Stimulated activated CD4-positive, alpha-beta T cell treated with anti-CD3 and anti-CD28 coated beads, Interleukin-15, amount 100 ng/mL, for 1 hour (primary cell): ENCODE measurements at places on chromosomes 12 and 14.

DNA sequence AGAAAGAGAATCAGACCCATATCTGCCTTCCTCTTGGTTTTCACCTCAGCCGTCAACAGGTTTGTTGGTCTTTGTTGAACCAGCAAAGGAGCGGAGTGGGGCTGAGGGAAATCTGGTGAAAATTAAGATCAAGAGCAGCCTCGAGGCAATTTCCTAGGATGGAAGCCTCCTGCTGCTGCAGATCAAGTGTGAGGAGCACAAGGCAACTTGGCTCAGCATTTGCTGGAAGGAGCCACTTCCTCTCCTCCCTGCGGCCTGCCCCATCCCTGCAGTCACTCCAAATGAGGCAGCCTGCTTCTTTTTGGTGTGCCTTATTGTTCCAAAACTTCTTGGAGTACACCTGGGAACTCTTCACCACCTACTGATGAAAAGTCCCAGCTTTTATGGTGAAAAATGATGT, 4.9 kb downstream of the TC2N start:
- no peak for DNase-seq

GRCh38 chr12:65728848-65729793, 95.2 kb upstream of the HMGA2 start:
- no peak for DNase-seq

GRCh38 chr12:104436790-104437189, 20.0 kb upstream of the CHST11 start:
- DNase-seq, result no peak

DNA sequence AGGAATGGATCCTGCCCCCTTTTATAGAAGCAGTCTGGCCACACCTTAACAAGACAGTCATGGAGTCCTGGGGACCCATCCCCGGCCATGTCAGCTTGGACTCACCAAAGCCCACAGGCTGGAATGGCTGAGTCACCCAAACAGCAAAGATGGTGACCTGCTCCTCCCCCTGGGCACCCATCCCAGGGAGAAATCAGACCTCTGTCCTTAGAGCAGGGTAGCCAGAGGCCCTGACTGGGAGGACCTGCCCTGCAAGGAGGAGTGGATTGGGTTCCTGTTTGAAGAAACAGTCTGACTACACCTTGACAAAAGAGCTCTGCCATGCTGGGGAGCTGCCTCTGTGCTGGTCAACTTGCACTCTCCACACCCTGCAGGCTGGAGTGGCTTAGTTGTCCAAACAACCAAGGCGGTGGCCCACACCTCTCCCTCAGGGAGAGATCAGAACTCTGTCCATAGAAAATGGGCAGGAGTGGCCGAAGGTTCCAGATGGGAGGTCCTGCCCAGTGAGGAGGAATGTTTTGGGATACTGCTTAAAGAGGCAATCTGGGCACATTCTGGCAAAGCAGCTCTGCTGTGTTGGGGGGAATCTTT, 16.6 kb downstream of the MGP start:
- DNase-seq, result no peak

GRCh38 chr12:54404061-54405004, 14.7 kb downstream of the ITGA5 start:
- peak; percentile 40 for DNase-seq

- DNase-seq, result no peak
Measured at GRCh38 chr12:112964067-112964670, 14.2 kb upstream of the OAS2 start.

DNA sequence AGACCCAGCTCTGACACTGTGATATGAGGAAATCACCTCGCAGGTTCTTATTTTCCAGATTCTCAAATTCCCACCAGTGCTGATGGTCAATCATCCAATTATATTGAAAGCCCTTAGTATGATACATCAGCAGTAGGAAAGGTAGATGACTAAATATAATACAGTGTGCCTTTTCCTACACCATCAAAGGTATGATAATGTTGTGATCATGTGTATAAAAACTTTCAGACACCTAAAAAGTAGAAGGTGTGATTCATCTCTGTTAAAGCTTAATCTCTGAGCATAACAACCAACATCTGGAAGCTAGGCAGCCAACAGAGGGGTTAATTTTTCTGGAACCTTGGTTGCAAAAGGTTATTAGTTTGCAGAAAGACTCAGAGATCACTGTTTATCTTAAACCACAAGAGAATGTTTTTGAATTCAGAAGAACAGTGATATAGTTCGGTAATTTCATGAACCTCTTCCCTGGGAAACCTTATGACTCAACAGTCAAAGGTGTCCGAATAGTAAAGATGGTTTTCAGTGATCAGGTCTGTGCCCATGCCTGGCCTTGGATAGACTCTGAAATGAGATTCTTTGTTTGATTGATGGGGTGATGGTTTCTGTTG, 122.5 kb downstream of the ETV6 start:
- DNase-seq, result no peak

DNA sequence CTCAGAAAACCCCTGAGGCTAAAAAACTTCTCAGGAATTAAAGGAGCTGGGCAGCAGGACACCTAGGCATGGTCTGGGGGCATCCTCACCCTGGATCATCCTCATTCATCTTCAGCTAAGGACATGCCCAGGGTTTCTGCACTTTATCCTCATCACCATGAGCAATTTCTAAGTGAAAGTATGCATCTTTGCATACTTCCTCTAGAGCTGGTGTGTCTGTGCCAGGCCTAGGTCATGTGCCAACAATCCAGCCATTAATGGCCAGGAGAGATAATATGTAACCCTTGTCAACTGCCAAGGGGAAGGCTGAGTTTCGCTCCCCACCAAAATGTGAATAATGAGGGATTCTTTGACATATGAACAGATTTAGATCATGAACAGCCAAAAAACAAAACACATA, 160.5 kb downstream of the KITLG start:
- DNase-seq, result no peak

GRCh38 chr14:73729556-73730265, 15.5 kb upstream of the PNMA1 start:
- no peak for DNase-seq

- DNase-seq, result no peak
Measured at GRCh38 chr12:98635657-98636323, 8.8 kb downstream of the IKBIP start.

DNA sequence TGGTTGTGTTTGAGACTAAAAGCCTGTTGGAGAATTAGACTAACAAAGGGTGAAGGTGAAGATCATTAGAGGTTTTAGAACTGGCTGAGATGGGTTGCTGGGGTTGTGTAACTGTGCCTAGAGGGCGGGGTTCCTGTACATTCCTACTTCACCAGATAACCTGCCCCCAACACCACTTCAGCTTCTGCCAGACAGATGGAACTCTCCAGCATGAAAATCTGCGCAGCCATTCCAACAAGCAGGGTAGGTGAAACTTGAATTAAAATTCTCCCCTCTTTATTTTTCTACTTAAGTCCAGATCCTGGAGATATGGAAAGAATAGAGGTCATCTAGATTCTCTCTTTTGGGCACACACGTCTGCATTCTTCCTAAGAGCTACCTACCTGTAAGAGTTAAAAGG, 6.0 kb downstream of the FOXG1 start:
- no peak for DNase-seq

- DNase-seq, result no peak
Measured at GRCh38 chr12:80939231-80939950, 1.7 kb upstream of the LIN7A start.

- peak; percentile 27 for DNase-seq
Measured at GRCh38 chr14:106141242-106142220, 615.1 kb downstream of the TMEM121 start.

GRCh38 chr12:41013881-41014642, 174.1 kb upstream of the PDZRN4 start:
- DNase-seq, result no peak

- DNase-seq, result no peak
Measured at GRCh38 chr12:124564971-124565491, 2.4 kb downstream of the NCOR2 start.

DNA sequence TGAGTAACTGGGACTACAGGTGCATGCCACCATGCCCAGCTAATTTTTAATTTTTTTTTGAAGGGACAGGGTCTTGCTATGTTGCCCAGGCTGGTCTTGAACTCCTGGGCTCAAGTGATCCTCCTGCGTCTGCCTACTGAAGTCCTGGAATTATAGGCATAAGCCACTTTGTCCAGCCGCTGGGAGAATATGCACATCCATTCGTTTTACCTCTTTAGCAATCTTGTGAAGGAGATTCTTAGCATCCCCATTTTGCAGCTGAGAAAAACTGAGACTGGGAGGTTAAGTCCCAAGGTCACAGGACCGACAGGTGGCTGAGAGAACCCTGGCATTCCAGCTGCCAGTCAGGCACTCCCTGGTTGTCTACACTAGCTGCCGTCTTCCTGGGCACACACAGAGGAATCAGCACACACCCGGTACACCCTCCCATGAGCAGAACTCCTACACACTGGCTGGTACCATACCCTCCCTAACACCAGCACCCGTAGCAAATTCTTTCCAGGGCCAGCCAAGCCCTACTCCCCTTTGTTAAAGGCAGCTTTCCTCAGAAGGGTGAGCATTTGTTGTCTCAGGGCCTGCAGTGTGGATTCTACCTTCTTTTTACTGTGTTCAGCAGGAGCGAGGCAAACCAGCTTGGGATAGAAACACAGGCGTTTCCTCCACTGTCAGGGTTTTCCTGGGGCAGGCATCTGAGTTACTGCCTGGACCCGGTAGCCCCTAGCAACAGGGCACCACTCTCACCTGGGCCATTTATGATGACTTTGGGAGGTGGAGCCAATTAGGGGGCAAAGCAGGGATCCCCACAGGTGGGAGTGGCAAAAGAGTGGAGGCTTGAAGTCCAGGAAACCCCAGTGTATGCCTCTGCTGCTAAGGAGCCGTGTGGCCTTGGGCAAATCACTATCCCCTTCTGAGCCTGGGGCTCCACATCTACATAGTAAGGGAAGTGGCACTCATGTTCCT, 70.2 kb downstream of the IRF2BPL start:
- no peak for DNase-seq

GRCh38 chr12:125687820-125688219, 622.6 kb downstream of the AACS start:
- DNase-seq, result no peak

GRCh38 chr14:37816135-37816534, 220.7 kb downstream of the TTC6 start:
- no peak for DNase-seq

GRCh38 chr14:87833026-87833425, 160.0 kb downstream of the GALC start:
- DNase-seq, result no peak

GRCh38 chr12:68611094-68611805, 551 bp downstream of the RAP1B start:
- DNase-seq, result peak; percentile 8

DNA sequence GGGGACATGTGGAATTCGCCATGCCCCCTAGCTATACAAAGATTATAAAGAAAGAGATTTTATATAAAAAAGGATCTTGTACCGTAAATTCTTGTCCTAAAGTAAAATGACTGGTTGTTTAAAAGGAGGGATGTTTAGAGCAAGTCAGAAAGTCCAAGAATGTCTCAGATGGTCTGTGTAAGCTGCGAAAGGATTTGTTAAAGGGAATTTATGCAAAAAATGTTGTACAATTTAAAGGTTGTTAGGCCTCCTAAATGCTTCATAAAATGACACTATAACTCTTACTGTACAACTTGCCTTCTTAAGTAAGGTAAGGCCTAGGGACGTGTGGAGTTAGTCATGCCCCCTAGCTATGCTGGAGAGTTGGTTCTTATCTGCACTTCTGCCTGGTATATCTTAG, 237.6 kb downstream of the KCNH5 start:
- DNase-seq, result no peak

DNA sequence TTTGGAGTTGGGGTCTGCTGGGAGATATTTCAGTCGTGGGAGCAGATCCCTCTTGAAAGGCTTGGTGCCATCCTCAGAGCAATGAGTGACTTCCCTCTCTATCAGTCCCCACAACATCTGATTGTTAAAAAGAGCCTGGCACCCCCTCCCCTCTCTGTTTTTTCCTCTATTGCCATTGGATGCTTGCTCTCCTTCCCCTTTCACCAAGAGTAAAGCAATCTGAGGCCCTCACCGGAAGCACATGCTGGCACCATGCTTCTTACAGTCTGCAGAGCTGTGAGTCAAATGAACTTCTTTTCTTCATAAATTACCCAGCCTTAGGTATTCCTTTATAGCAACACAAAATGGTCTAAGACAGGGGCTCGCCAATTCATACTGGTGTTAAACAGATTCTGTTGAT, 99.1 kb upstream of the CCND2 start:
- no peak for DNase-seq

- DNase-seq, result no peak
Measured at GRCh38 chr12:122403115-122403770, 19.2 kb downstream of the CLIP1 start.

- no peak for DNase-seq
Measured at GRCh38 chr12:126989532-126989931, 1277.4 kb upstream of the TMEM132C start.

DNA sequence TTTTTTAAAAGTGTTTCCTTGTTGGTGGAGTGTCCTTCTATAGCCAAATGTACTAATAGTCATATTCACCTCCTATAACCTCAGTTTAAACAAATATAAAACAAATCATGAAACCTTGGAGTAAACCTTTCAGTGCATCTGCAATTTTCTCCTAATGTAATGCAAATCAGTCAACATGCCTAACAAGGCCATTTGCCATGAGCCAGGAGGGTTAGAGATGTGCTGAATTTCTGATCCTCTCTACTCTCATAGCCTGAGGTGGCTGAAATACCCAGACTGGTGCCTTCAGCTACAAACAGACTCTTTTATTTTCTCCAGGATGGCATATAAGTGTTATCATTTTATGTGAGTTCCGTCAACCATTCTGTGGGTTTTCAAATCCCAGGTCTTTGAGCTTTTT, 908.1 kb downstream of the GALC start:
- no peak for DNase-seq

DNA sequence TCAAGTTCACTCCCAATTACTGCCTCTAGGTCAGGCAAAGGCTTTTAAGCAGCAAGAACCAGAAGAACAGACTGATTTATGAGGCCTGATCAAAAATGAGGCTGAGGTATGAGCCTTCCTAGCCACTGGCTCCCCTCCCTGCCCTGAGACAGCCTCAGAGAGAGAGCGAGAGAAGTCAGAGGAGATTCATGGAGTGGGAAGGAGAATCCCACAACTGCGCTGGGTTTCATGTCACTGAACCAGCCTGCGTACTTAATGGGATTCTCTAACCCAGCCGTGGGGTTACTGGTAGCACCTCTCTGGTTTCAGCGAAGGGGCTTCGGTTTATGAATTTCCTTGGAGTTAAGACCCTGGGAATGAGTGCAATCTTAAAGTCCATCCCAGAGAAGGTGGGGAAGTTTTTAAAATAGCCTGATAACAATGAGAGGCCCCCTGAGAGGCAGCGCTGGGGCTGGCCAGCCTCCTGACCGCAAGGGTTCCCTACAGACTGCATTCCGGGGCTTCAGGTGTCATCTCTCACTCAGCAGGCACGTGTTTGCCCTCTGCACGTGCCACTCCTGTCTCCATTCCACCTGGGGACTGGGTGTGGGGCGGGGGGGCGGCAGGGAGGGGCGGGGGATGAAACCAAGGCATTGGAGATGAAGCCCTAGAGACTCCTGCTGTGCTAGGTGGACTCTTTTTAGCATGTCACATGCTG, 6.1 kb upstream of the GPRC5A start:
- DNase-seq, result no peak
